Activated gamma-delta T cell (primary cell): ENCODE measurements at places on chromosomes 11 and 22.
A peak's percentile ranks its signal among the peaks of the same experiment; 100 is the strongest.

GRCh38 chr22:44609400-44609988 lies 92.5 kb upstream of the PRR5 start:
- no peak for DNase-seq

GRCh38 chr11:71209181-71209580 lies 43.2 kb downstream of the SHANK2 start:
- no peak for DNase-seq

GRCh38 chr11:47979378-47980087 lies 826 bp upstream of the PTPRJ start:
- no peak for DNase-seq

DNA sequence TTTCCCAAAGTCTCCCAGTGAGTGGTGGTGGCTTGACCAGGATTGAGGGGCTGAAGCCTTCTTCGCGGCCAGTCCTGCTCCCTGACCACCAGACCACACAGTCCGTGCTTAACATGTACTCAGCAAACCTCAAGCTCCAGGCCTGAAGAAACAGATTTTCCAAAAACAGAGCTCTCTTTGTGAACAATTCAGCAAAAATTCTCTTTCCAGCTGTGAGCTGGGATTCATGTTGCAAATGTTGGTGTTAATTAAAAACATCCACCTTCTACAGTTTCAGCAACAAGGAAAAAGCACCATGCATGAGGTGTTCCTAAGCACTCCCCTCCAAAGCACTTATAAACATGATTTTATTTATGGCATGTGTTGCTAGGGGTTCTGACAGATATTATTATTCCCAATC lies 129.5 kb downstream of the ETS1 start:
- no peak for DNase-seq

- no peak for DNase-seq
These were observed 26.1 kb downstream of the SHISAL1 start for GRCh38 chr22:44286646-44287045.

DNA sequence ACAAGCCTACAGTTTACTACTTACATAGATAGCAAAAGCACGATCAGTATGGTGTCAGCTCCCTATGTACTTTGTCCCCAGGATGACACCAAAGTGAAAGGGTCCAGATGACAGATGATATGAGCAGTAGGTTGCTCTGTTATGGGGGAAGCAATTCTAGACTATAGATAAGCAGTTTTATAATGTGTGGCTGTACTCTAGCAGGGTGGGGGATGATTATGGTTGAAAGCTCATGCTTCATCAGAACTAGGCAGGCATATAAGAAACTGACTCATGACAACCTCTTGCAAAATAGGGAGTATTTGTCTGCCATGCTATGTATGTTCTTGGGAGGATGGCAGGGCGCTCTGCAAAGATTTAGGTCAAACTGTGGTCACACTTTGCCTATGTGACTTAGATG lies 158.2 kb upstream of the ZBED5 start:
- DNase-seq: no peak

DNA sequence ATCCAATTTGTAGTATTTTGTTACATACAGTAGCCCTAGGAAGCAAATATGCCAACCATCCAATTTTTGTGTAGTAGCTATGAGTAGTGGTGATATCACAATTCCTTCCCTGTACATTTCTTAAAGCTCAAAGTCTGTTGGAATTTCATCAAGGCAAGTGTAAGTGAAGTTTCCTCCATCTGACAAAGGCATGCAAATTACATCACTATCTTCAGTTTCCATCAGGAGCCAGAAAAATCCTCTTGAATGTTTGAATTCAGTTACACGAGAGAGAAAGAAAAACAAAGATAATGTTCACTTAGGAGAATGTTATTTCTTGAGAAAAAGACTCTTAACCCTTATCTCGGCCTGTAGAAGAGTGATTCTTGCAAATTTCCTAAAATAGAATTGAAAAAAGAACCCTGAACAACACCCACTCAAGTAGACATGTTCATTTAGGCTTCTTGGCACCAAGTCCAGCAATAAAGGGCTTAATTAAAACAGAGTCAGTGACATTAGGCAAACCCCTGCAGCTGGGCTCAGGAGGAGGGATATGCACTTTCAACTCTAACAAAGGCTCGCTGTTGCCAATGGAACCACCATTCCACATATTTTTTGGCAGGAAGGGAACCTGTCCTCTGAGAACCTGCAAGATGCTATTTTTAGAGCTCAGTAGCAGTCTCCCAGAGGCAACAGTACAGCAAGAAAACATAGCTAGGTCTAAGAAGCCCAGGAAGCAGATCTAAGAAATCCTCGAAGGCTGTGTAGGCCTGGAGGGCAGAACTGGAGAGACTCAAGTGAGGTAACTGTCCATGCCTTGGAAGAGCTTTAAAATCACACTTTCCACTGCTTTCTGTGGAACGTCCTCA lies 144.6 kb downstream of the CCDC81 start:
- DNase-seq: no peak

DNA sequence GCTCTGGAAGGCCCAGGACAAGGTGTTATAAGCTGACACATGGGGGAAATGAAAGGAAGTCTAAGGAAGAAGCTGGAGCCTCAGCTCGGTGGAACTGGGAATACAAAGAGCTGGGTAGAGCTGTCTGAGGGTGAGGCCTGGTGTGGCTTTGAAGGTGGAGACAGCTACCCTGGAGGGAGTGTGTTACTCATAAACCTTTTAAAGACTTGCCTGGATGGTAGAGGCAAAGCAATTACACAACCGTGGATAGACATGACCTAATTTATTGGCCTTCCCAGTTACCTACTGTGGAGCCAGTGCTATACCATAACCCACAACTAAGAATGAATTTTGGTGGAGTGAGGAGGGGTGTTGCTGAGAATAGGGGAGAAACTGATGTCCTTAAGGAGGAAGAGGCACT lies 22.6 kb downstream of the EXPH5 start:
- DNase-seq: no peak

GRCh38 chr11:10943968-10944367 lies 86.1 kb upstream of the ZBED5 start:
- DNase-seq: no peak

GRCh38 chr11:34182921-34183685 lies 77.7 kb downstream of the NAT10 start:
- DNase-seq: no peak

GRCh38 chr11:123246749-123247495 lies 51.9 kb upstream of the CLMP start:
- DNase-seq: peak; percentile 28

GRCh38 chr11:100442017-100442416 lies 245.1 kb upstream of the ARHGAP42 start:
- DNase-seq: no peak

- no peak for DNase-seq
These were observed 280.7 kb upstream of the CADM1 start for GRCh38 chr11:115784796-115785521.

DNA sequence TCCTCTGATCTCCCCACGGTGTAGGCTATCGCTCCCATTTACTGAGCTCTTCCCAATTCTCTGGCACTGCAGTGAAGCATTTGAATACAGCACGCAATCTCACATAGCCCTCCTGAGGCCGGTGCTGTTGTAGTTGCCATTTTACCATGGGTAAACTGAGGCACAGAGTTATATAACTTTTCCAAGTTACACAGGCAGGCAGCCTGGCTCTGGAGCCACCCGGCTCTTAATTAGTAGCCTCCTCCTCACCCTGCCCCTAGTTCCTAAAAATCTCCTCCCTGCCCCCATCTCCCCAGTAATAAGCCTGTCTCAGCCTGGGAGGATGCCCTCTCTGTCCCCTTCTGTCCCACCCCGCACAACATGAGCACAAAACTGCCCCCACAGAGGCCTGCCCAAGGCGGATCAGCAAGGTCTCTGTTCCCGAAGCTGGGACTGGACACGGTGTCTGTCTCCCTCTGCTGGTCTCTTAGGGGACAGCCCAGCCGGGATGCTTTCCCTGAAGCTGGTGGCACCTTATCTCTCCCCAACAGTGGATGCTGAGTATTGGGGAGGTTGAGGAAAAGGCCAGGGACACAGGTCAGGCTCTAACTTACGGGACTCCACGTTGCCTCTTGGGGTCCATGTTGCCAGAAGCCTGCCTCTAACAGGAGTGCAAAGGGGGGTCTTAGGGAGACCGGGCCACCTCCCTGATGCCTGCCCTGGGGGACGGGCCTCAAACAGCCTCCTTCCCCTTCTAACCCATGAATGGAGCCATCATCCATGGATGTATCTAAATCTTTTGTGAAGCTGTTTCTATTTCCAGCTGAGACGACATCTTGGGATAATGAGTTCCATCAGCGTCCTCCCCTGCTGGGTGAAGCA lies 9.1 kb upstream of the CLCF1 start:
- no peak for DNase-seq

DNA sequence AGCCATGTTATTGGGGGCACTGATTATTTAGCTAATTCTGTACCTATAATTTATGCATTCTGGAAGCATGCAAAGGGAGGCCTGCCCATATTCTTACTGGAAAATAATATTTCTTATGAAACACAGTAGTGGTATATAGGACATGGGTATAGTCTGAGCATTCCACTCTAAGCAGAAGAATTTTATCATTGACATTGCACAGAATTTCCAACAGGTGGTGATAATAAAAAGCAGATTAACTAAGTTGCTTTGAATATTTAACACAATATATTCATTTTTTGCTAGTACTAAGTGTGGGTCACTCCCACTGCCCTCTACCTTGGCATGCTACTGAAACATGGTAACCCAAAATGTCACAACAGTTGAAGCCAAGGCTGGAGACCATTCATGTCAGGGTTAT lies 728.8 kb upstream of the FAT3 start:
- DNase-seq: no peak

GRCh38 chr11:61975638-61976419 lies 8.4 kb upstream of the FTH1 start:
- no peak for DNase-seq

DNA sequence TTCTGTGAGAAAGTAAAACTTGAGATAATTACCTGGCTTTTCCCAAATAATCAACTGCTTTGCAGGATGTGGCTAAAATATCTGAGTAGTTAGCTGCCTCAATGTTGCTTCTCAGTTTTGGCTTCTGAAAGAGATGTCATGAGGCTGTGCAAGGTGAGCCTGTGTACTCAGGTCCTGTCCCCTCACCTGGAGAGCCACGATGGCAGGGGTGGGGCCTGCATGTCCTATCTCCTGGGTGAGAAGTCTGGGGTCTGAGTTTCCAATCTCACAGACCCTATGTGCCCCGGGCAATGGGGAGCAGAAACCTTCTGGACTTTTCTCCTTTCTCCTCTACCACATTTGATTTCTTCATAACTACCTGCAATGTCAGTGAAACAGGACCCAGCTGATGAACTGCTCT lies 338.6 kb upstream of the B3GAT1 start:
- no peak for DNase-seq

DNA sequence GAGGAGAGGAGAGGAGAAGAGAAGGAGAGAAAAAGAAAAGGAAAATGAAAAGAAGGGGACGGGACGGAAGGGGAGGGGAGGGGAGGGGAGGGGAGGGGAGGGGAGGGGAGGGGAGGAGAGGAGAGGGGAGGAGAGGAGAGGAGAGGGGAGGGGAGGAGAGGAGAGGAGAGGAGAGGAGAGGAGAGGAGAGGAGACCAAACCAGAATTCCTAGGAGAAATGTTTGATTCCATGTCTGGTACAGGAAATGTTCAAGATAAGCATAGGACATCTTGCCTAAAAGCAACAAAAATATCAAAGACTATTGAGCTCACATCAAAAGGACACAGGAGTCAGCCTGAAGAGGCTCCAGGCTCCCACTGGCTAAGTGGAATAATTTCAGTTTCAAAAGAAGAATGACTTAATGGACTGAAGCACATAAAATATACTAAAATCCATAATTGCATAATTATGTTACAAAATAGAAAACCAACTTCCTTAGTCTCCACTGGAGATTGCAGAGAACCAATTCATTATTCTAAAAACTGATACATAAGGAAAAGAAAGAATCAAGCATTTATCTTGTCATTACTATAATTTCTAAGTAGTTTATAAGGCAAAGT lies 101.1 kb upstream of the APOA1 start:
- no peak for DNase-seq

DNA sequence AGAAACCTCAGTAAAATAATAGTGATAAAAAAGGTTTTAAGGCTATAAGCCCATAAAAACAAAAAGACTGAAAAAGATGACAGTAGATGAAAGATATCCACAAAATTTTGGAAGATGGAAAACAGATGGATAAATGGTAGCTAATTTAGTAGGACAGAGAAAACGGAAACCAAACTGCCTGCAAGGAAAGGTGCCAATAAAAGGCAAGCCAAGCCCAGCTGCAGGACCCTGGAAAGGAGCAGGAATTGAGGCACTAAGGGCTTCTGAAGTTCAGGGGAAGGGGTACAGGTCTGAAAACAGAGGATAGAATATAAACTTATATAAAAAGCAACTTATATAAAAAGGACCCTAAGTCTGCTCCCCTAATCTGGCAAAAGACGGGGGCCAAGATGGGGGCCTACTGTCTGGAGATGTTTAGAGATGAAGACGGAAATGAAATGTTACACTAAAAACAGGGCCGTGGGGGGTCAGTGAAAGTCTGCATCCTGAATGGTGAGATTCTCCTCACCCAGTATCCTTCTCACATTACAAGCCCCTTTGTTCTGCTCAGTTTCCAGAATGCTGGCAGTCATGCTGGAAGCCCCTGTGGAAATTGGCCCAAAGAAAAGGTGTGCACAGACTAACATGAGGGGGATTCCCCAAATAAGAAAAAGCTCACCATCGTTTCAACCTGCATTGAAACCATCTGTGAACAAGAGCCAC lies 269.3 kb upstream of the PITPNB start:
- DNase-seq: no peak

DNA sequence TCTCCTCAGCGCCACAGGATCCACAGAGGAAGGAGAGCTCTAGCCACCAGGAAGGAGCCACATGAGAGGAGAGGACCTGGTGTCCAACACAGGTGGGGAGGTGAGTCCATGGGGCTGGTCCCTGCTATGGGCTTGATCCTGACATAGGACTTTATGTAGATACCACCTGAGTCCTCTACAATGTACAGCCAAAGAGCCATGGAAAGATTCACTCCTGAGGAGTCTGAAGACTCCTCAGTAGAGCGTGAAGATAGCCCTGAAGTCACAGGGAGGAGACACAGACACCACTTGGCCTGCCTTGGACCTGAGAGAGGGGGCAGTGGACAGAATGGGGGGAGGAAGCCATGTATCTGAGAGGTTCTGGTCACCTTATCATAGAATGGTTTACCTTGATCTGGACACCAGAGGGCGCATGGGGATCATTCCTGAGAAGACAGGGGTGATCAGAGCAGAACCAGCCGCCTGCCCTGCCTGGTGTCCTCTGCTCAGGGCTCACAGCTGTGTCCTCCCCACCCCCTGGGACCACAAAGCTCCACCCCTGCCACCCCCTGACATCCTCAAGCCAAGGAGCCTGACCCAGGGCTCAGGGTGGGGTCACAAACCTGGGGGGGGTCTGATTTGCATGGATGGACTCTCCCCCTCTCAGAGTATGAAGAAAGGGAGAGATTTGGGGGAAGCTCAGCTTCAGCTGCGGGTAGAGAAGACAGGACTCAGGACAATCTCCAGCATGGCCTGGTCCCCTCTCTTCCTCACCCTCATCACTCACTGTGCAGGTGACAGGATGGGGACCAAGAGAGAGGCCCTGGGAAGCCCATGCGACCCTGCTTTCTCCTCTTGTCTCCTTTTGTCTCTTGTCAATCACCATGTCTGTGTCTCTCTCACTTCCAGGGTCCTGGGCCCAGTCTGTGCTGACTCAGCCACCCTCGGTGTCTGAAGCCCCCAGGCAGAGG lies 77.0 kb downstream of the ZNF280B start:
- no peak for DNase-seq
